Adrenal gland (tissue), 19 donors: ENCODE measurements at places on chromosomes 16 and 17.

DNA sequence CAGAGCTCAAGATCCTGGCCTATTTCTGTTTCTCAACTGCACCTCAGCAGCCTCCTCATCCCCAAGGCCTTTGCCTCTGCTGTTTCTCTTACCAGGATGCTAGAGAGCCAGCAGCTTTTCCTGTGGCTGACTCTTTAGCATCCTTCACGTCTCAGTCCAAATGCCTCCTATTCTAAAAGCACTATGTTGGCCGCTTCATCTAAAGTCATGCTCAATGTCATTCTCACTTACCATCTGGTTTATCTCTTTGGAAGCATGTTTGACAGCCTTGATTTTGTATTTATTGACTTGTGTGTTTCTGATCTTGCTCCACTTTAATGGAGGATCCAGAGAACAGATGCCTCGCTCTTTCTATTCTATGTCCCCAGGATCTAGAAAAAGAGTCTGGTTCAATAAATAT, 351.8 kb upstream of the CDH11 start:
- DNase-seq, result no peak

DNA sequence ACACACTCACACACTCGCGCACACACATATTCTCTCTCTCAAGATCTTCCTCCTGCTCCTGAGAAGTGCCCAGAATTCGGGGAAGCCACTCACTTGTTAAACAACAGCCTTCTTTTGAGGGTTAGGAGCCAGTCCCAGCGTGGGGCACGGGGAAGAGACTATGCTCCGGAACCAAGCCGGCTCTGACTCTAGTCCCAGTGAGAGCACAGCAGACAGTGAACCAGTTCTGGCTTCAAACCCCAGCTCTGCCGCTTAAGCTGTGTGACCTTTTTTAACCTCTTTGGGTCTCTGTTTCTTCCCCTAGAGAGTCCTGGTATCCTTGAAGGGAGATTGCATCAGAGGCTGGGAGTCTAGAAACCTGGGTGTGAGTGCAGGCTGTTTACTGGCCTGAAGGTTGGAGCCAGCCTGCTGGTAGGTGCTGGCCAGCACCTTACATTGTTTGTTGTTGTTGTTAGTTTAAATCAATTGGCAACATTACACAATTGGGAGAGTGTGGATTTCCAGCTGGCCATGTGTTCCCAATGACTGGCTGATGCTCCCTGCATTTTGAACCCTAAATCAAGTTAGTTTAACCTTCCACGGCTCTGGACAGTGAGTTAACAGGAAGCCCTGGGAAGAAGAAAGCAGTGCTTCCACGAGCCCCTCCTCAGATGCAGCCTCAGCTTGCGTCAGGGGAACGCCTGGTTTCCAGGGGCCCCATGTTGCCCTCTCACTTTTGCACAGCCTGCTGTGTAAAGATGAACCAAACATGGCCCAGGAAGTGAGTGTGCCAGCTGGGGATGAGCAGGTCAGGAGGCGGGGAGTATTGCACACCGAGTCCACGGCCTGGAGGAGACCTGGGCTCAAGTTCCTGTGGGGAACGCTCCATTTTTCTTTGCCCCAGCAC, 71.5 kb downstream of the GAS7 start:
- DNase-seq, result no peak

DNA sequence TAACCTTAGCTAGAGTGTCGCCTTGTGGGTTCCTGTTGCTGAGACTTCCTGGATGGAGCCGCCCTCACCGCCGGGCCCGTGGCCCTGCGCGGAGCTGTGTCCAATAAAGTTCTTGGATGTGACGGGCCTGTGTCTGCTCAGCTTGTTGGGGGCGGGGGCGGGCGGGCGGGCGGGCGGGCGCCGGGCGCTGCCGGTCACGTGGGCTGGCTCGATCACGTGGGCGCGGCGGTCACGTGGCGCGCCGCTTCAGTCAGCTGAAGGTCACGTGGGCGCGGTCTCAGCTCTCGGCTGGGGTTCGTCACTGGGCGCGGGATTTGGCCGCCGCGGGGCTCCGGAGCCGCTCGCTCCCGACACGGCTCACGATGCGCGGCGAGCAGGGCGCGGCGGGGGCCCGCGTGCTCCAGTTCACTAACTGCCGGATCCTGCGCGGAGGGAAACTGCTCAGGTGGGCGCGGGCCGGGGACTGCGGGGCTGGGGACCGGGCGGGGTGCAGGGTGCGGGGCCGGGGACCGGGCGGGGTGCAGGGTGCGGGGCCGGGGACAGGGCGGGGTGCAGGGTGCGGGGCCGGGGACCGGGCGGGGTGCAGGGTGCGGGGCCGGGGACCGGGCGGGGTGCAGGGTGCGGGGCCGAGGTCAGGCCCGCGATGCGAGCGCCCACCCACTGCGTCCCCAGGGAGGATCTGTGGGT, at the start of gene AMDHD2:
Gene AMDHD2, plus strand, starts transcription at position 275 of the 687 bp plus-strand sequence. Its CDS starts 88 bp downstream, at position 363.
- peak; percentile 94 for DNase-seq

DNA sequence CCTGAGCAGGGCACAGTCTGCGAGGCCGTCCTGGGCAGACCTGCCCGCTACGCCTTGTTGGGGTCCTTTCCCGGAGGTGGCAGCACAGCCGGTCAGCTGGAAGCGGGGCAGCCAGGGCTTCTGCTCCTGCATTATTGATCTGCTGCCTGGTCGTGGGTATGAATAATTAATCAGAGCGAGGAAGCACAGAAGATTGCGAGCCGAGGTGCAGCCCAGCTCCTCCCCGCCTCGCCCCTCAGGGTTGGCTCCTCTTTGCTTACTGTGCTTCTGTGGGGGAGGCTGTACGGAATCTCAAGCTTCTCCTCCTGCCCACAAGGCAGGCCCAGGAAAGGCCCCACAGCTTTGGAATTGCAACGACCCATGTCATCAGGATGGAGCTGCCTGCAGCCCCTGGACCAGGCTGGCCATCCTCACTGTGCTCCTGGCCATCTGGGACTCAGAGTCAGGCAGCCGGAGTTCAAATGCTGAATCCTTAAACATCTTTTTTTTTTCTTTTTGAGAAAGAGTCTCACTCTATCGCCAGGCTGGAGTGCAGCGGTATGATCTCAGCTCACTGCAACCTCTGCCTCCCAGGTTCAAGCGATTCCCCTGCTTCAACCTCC, 25.6 kb downstream of the TRARG1 start:
- no peak for DNase-seq

- no peak for DNase-seq
Observed at GRCh38 chr17:61684818-61685217, 93.8 kb upstream of the NACA2 start.

- no peak for DNase-seq
Observed at GRCh38 chr16:85064186-85064585, 36.6 kb downstream of the KIAA0513 start.

GRCh38 chr17:3894911-3895343, 2.1 kb upstream of the CAMKK1 start:
- DNase-seq, result peak; percentile 73

DNA sequence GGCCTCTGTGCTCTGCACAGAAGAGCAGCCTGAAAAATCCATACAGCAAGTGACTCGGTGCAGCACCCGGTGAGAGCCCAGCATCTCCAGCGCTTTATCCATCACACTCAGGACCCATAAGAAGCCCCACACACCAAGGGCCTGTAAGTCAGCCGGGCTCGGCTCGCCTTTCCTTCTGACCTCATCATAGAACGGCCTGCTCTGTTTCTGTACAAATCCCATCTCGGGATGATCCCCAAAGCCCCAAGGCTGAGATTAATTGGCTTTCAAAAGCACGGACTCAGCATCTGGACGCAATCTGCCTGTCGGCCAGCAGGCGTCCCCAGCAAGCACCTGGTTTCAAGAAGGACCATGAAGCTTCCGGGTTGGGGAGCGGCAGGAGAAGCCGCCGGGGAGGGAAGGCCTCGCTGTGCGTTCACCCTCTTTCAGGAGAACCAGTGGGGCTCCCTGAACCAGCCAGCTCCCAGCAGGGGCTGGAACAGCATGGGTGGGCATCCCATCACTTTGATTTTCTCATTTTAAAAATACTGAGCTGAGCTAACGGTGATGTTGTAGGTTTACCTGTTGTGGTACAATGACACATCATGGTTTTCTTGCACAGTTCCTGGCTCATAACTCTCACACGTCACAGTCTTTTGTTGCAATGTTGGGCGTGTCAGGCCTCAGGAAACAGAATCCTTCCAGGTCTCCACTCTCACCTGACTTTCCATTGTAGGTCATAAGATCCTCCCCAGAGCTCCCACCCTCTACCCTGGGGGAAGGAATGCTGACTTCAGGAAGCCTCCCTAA, 6.7 kb downstream of the CCDC57 start:
- DNase-seq, result peak; percentile 87

DNA sequence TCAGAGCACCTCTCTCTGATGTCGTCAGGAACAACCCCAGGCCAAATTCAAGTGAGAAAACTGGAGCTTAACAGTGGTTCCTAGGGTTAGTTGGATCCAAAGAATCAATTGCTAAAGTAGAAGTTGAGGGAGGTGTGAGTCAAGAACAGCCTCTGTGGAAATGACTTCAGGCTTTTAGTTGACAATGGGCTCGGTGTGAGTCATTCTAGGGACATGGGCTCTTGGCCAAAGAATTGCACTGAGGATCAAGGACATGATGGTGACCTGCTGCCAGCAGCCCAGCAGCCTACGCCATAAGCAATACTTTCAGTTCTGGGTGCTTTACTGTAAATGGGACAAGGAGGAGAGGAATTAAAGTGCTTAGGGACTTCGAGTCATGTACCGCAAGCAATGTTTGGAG, 32.1 kb upstream of the SMURF2 start:
- peak; percentile 97 for DNase-seq

- no peak for DNase-seq
Observed at GRCh38 chr16:78920621-78921020, 679.9 kb downstream of the MAF start.

DNA sequence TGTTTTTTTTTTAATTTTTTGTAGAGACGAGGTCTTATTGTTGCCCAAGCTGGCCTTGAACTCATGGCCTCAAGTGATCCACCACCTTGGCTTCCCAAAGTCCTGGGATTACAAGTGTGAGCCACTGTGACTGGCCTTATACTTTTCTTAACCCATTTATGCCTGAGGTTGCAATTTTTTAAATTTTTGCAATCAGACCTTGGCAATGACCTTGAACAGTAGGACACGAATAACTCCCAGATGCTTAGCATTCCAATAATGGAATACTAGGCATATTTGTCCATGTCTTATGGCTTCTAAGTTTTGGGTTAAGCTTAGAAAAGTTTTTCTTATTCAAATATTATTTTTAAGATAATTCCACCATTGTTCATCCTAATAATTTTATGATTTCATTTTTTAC, 28.3 kb upstream of the TMEM97 start:
- DNase-seq, result no peak

- peak; percentile 72 for DNase-seq
Observed at GRCh38 chr17:74267987-74268499, 6.0 kb upstream of the DNAI2 start.

DNA sequence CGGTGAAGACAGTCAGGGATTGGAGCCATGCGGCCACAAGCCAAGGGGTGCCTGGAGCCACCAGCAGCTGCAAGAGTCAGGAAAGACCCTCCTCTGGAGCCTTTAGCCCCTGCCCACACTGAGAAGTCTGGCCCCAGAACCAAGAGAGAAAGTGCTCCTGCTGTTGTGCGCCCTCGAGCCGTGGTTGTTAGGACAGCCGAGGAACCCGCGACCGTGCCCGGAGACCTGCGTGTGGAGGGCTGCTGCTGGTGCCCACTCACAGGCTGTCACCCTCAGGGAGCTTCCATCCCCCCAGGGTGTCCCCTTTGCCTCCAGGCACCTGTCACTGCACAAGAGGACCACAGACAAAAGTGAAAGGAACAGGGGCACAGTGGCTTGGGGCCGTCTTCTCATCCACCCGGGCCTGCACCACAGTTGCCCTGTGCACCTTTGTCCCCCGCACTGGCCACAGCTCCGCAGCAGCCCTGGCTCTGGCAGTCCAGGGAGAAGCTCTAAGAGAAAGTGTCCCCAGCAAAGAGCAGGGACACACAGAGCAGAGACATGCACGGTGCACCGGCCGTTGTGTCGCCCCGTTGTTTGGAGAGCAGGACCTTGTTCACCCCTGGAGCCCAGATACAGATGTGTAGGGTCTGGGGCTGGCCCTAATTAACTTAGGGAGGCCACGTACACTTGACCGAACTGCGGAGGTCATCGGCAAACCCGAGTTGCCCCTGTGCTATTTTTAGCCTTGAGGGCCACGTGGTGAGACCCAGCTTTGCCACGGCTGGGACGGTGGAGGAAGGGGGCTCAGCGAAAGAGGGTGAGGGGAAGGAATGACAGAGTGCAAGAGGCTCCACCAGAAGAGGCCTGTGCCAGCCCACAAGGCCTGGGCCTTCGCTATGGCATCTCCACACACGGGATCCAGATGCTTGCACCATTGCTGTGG, 329.2 kb downstream of the C16orf95 start:
- no peak for DNase-seq

- no peak for DNase-seq
Observed at GRCh38 chr17:63914471-63914870, 3.4 kb upstream of the CSHL1 start.

- DNase-seq, result peak; percentile 85
Observed at GRCh38 chr17:32142857-32143526, 690 bp downstream of the RHOT1 start.

DNA sequence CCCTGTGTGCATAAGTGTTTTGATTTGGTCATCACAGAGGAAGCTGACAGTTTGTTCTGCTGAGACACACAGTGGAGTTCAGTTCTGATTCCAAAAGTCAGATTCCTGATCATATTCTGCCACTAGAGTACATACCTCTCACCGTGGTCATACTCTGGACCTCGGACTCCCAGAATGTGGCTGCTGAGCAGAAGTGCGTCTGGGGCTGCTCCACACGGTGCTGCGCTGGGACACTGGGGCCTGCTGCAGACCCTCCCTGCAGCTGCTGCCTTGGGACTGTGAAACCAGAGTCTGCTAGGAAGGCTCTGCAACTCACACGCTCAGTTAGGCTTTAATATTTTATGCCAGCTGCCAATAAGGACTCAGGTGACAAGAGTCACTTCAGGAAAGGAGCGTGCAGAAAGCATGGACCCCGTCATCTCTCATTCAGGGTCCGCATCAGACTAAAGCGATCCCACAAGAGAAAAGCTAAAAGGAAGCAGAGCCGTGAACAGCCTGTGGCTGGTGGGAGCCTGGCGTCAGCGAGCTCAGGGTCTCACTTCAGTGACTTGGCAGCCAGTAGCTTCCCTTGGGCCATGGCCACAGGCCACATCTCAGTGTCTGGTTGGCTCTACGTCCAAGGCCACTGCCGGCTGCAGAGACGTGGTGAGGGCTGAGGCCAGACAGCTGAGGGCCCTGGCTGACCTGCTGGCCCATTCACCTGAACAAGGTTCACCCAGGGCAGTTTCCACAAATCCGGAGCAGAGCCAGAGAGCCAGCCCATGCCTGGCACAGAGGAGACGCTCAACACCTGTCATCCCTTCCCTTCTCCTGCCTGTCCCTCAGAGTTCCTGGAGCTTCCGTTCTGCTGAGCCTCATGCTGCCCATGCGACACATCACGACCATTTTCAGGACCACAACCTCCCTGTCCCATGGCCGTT, 24.7 kb upstream of the KIFC3 start:
- DNase-seq, result peak; percentile 76

- DNase-seq, result no peak
Observed at GRCh38 chr17:2945299-2945698, 118.1 kb downstream of the OR1D5 start.

DNA sequence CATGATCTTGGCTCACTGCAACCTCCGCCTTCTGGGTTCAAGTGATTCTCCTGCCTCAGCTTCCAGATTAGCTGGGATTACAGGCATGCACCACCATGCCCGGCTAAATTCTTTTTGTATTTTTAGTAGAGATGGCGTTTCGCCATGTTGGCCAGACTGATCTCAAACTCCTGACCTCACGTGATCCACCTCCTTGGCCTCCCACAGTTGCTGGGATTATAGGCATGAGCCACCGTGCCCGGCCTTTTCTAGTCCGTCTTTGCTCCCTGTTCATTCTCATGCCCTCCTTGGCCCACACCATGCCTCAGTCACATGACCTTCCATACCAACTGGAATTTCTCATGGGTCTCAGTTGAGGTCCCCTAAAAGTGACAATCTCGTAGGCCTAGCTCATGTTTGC, 86.9 kb downstream of the SNX29 start:
- no peak for DNase-seq
